ENCODE measurements at places on chromosomes 2 and 18.

GRCh38 chr2:55111570-55112228 is 61.4 kb upstream of the RTN4 start:
- no peaks in the 10 kb centered on the region for H3K36me3 ChIP-seq
- DNase-seq: peak; percentile 80
- H3K4me1 ChIP-seq: peaks cover 55% of the 10 kb centered on the region

- peaks cover 4% of the 10 kb centered on the region for H3K27me3 ChIP-seq
- H3K4me1 ChIP-seq: no peaks in the 10 kb centered on the region
- H3K4me3 ChIP-seq: no peak overlapping the region
- no peak overlapping the region for H3K27ac ChIP-seq
Measured at GRCh38 chr2:171514908-171515582, 7.2 kb upstream of the CYBRD1 start.

- H3K27ac ChIP-seq: peak overlapping the region; percentile 19
- peaks cover 13% of the 10 kb centered on the region for H3K4me1 ChIP-seq
- no peaks in the 10 kb centered on the region for H3K27me3 ChIP-seq
- no peaks in the 10 kb centered on the region for H3K36me3 ChIP-seq
- peak; percentile 42 for DNase-seq
Measured at GRCh38 chr18:34911661-34912384, 129.4 kb upstream of the MAPRE2 start.

DNA sequence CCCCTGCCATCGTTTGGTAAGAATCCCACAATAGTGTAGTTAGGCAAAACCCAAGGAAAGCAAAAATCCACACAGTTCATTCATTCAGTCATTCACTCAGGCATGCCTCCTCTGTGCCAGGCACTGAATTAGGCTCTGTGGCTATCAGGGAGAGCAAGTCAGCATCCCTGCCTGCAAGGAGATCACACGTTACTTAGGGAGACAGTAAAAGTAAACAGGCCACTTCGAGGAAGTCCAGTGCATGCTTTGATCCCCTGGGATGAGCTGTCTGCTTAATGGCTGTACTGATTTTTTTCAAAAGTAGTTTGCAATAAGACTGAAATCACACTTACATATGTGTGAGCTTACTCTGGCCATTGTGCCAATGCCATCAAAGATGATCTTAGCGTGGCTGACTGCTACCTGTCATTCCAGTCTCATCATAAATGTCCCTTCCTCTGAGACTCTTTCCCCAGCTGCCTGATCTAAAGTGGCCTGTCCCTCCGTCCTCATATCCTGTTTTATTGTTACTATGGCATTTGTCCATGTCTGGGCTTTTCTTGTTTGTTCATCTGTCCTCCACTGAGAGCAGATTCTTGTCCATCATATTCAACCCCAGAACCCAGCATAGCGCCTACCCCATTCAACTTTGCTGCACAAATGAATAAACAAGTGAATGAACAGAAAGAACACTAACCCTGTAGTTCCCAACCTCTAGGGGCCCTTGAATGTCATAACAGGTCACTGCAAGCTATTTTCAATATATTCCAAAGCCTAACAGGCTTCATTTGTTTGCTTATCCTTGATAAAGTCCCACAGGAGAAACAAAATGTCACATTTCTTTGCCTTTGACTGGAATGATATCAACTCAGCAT is 84.1 kb downstream of the GALNT14 start:
- no peaks in the 10 kb centered on the region for H3K4me1 ChIP-seq
- no peak for DNase-seq
- no peaks in the 10 kb centered on the region for H3K27me3 ChIP-seq
- no peak overlapping the region for H3K27ac ChIP-seq
- no peaks in the 10 kb centered on the region for H3K36me3 ChIP-seq

- no peaks in the 10 kb centered on the region for H3K27me3 ChIP-seq
- H3K4me1 ChIP-seq: no peaks in the 10 kb centered on the region
- no peaks in the 10 kb centered on the region for H3K36me3 ChIP-seq
- DNase-seq: no peak
- no peak overlapping the region for H3K27ac ChIP-seq
- no peak overlapping the region for H3K4me3 ChIP-seq
Measured at GRCh38 chr2:157696036-157696435, 67.4 kb upstream of the ACVR1C start.

- no peak overlapping the region for H3K4me3 ChIP-seq
- DNase-seq: no peak
- peaks cover 11% of the 10 kb centered on the region for H3K36me3 ChIP-seq
- no peaks in the 10 kb centered on the region for H3K27me3 ChIP-seq
- no peaks in the 10 kb centered on the region for H3K4me1 ChIP-seq
Measured at GRCh38 chr2:9498210-9498609, 23.9 kb downstream of the IAH1 start.

- no peak overlapping the region for H3K4me3 ChIP-seq
- peak overlapping the region; percentile 86 for H3K27ac ChIP-seq
- H3K27me3 ChIP-seq: no peaks in the 10 kb centered on the region
Measured at GRCh38 chr2:230877759-230878598, 13.2 kb downstream of the ITM2C start.

GRCh38 chr2:198517976-198518375 is 713.6 kb downstream of the PLCL1 start:
- H3K4me3 ChIP-seq: no peak overlapping the region
- H3K27ac ChIP-seq: no peak overlapping the region
- H3K27me3 ChIP-seq: no peaks in the 10 kb centered on the region
- H3K36me3 ChIP-seq: no peaks in the 10 kb centered on the region
- no peaks in the 10 kb centered on the region for H3K4me1 ChIP-seq

GRCh38 chr2:2748399-2749205 is 417.5 kb upstream of the MYT1L start:
- H3K4me3 ChIP-seq: no peak overlapping the region
- no peaks in the 10 kb centered on the region for H3K27me3 ChIP-seq
- DNase-seq: no peak
- H3K4me1 ChIP-seq: no peaks in the 10 kb centered on the region

GRCh38 chr2:152456262-152456661 is 121.3 kb downstream of the FMNL2 start:
- no peak overlapping the region for H3K27ac ChIP-seq
- DNase-seq: no peak
- H3K36me3 ChIP-seq: no peaks in the 10 kb centered on the region

GRCh38 chr2:193847130-193847529 is 1652.4 kb upstream of the TMEFF2 start:
- H3K4me3 ChIP-seq: no peak overlapping the region
- H3K27ac ChIP-seq: no peak overlapping the region
- H3K4me1 ChIP-seq: no peaks in the 10 kb centered on the region
- peak; percentile 1 for DNase-seq
- no peaks in the 10 kb centered on the region for H3K27me3 ChIP-seq

Data from hepatocyte (in vitro differentiated cells).